Adipocyte (in vitro differentiated cells): ENCODE measurements at places on chromosomes 7 and 10.

DNA sequence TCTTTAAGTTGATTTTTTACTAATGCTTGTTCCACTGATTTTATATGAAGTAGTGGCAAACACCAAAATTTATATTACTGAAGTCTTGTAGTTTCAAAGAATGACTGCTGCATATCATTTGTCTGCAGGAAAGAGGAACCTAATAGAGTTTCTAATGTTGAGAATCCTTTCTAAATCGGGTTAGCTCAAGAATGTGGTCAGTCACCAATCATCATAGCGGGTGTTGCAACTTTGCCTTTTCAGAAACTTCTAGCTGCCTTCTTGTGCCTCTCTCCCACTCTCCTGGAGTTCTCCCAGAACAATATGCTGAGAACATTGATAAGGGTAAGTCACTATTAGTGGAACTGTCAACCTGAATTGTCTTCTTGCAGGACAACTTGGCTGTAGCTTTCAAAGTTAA lies 524.8 kb upstream of the SORCS1 start:
- DNase-seq: no peak

DNA sequence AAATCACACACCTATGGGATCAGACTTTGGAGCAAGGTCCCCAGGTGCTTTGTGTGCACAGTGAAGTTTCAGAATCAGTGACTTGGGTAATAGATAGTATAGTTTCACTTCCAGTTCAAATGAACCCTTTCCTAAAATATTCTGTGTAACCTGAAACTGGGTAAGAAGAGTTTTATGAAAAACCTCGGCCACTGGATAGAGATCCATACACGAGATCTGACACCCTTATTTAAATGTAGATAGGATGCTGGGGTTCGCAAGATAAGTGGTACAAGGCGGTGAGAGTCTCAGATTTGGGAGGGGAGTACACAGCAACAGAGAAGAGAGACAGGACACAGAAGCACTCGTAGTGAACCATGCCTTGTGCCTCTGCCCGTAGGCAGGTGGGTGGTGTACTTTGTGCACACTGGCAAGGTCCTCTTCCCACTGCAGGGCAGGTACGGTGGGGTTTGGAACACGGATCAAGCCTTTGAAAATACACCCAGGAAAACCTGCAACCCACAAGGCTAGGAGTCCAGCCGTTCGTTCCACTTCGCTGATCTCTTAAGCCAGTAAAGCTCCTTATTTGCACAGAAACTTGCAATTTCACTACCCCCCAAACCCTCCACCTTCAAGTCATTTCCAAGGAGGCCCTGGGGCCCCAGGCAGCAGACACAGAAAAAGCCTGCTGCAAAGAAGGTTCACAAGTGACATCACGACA lies 162.8 kb downstream of the USP6NL start:
- DNase-seq: no peak

DNA sequence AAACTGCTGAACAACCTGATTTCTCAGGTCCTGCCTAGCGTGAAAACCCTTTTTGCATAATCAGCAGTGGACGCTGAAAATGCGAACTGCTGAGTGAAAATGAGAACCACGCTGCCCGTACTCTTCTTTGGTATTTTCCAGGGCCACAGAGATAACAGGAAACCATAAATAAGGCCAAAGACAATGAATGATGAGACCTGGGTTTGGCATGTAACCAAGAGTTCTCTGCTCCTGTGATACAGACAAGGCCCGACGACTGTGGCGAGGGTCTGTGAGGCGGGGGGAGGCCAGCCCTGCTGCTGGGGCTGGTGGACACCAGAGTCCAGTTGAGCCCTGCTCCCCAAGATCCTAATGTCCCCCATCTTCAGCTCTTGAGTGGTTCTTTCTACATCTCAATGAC lies 236.0 kb downstream of the WDR11 start:
- DNase-seq: no peak

DNA sequence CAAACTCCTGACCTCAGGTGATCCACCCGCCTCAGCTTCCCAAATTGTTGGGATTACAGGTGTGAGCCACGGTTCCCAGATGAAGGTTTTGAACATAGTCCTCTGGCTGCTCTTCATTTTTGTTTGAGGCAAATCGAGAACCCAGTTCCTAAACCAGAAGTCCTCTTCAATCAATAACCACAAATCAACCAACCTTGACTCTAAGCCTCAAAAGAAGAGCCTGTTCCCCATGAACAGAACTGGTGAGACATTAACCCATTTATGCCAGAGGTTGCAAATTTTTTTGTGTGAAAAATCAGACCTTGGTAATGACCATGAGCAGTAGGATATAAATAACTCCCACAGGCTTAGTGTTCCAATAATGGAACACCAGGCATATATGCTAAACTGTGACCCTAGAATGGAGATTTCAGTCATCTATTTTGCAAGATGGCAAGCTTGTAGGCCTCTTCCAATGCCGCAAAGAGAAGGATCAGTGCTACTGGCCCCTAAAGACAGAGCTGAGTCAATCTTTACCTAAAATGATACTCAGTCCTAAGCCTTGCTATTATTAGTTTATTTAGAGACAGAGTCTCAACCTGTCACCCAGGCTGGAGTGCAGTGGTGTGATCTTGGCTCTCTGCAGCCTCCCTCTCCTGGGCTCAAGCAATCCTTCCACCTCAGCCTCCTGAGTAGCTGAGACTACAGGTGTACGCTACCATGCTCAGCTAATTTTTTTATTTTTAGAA lies 15.9 kb downstream of the KPNA7 start:
- DNase-seq: no peak

DNA sequence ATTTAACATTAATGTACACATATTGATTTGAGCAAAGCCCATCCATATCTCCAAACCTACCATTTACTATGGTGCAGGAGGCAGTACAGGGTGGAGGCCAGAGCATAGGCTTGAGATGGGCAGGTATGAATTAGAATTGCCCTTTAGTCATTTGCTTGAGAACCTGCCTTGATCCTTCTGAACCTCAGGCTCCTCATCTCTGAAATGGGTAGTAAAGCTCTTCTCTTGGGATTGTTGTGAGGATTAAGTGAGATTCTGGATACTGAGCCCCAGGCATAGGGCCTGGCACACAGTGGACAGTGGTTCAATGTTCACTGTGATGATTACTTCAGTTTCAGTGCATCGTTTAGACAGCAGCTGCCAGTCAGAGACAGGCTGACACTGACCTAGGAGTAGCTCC lies 5.0 kb upstream of the ATXN7L1 start:
- no peak for DNase-seq

DNA sequence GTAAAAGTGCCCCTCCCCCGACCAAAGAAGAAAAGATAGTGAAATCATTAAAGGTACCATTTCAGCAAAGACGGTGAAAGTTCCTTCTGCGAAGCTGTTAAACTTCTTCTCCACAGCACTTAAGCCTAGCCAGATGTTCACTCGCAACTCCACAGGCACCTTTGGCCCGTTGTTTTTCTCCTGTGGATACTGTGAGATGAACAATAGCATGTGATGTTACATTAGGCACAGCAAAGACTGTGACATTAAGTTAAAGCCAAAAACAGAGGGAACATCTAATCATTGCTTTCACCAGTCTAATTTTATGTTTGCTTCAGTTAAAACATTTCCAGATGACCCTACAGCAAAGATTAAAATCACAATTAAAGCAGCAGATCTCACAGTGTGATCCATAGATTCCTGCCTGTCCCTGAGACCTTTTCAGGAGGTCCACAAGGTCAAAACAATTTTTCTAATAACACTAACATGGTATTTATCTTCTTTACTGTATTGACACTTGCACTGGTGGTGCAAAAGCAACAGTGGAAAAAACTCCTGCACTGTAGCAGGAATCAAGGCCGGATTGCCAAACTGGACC lies 112.5 kb downstream of the MYOF start:
- no peak for DNase-seq

DNA sequence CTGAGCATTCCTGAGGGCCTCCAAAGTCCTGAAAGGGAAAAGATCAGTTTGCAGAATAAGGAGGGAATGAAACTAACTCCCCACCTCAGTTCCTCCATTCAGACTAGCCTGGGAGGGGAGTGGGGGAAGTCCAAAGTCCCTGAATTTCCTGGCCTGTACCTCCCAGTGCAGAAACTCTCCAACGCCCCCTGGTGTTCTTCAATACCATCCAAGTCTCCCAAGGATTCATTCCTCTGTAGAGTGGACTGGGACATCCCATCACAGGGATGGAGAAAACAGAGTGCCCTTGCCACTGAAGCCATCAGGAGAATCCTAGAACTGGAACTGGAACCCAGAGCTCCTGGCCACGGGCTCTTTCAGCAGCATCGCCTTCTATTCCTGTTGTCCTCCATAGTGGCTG lies 1.6 kb upstream of the COL13A1 start:
- peak; percentile 88 for DNase-seq

GRCh38 chr7:3206771-3207191 lies 94.3 kb upstream of the SDK1 start:
- no peak for DNase-seq

GRCh38 chr10:51896849-51897248 lies 197.5 kb upstream of the CSTF2T start:
- DNase-seq: peak; percentile 90

DNA sequence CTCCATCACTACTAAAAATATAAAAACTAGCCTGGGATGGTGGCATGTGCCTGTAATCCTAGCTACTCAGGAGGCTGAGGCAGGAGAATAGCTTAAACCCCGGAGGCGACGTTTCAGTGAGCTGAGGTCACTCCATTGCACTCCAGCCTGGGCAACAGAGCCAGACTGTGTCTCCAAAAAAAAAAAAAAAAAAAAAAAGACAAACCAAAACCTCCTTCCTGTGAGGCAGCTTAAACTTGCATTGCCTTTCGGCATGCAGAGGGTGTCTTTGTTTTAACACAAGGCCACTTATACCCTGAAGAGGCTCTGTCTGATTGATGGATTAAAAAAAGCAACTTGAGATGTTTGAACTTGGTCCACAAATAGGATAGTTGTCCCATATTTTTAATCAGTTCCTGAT lies 128.4 kb upstream of the RSU1 start:
- DNase-seq: peak; percentile 70

DNA sequence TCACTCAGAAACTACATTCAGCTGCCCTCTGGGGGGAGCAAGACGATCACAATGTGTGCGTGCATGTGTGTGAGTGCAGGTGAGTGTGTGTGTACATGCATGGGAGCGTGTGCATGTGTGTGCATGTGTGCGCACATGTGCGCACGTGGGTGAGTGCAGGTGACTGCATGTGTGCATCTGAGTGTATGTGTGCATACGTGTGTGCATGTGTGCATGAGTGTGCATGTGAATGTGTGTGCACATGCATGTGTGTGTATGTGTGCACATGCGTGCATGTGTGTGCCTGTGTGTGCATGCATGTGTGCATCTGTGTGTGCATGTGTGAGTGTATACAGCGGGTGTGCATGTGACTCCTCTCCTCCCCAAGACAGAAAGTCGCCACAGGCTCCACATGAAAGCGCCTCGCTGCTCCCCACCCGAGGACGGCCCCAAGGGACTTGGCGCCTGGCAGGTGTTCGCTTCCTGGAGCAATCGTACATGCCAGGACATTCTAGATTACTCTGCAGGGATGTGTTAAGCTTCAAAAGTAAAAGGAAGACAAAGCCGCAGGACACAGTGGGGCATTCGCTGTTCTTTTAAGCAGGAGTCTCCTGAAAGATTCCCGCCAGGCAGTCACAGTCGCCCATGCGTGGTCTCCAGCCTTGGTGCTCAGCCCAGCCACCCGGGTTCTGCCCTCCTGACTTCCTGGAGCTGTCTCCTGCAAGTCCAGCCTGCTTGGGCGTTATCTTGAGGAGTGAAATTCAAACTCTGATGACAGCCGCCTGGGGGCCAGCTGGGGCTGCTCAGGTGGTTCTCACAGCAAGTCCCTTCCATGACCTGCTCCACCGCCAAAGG lies 42.0 kb upstream of the ADGRA1 start:
- no peak for DNase-seq

GRCh38 chr10:79097021-79097872 lies 28.5 kb downstream of the ZMIZ1 start:
- no peak for DNase-seq

- DNase-seq: no peak
These were observed 19.3 kb upstream of the TOMM7 start for GRCh38 chr7:22841954-22842353.

GRCh38 chr7:2764621-2765020 lies 76.6 kb downstream of the AMZ1 start:
- DNase-seq: no peak

GRCh38 chr7:128453836-128454804 lies 1.6 kb upstream of the HILPDA start:
- peak; percentile 27 for DNase-seq

GRCh38 chr7:92569137-92569536 lies 21.1 kb downstream of the FAM133B start:
- DNase-seq: no peak

- DNase-seq: peak; percentile 54
These were observed 139.9 kb downstream of the SH3PXD2A start for GRCh38 chr10:103715430-103715829.
